Right forelimb (tissue), 1 donor: ENCODE measurements at places on chromosomes 12 and 14.
A peak's percentile ranks its signal among the peaks of the same experiment; 100 is the strongest.

GRCh38 chr12:131137009-131137835, 183.5 kb downstream of the ADGRD1 start:
- peak; percentile 38 for DNase-seq

DNA sequence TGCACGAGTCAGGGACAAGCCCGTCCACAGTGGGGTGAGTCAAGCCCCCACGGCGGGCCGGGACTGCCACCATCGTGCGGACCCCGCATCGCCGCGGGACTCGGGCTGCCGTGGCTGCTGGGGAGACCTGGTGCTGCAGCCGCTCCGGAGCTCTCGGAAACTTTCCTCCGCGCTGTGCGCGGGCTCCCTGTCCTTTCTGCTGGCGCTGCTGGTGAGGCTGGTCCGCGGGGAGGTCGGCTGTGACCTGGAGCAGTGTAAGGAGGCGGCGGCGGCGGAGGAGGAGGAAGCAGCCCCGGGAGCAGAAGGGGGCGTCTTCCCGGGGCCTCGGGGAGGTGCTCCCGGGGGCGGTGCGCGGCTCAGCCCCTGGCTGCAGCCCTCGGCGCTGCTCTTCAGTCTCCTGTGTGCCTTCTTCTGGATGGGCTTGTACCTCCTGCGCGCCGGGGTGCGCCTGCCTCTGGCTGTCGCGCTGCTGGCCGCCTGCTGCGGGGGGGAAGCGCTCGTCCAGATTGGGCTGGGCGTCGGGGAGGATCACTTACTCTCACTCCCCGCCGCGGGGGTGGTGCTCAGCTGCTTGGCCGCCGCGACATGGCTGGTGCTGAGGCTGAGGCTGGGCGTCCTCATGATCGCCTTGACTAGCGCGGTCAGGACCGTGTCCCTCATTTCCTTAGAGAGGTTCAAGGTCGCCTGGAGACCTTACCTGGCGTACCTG, 1.1 kb downstream of the PDE3A start:
- peak; percentile 84 for DNase-seq

GRCh38 chr14:44030831-44031383, 476.2 kb downstream of the FSCB start:
- DNase-seq: no peak

DNA sequence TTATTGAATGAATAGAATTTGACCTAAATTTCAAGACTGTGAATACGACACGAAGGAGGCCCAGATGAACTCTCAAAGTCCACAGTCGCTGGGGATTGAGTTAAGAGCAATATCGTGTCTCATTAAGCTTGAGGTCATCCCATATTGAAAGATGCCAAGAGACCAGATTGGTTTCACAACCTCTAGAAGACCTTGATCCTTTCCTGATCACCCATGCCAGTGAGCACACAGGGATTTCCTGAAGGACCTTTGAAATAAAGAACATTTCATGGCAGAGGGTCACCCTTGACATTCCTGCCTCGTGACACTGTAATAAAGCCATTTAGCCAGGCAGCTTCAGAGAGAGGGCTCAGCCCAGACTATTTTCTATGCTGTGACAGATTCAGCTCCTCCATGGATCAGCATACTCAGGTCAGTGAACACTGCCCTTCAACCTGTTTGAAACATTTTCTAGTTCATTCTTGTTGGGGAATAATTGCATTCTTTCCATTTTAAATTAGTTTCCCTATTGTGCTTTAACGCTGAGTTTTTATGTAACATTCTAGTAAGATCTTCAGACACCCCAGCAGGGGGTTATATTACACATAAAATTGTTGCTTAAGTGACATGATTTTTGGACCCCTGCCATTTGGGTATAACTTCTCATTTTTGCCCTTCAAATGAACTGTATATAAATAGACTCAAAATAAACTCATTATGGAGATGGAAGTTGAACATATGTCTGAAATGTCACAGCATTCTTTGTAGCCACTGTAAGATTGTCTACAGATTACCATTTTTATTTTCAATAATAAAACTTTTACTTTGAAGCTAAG, 213.2 kb downstream of the C12orf50 start:
- DNase-seq: no peak

DNA sequence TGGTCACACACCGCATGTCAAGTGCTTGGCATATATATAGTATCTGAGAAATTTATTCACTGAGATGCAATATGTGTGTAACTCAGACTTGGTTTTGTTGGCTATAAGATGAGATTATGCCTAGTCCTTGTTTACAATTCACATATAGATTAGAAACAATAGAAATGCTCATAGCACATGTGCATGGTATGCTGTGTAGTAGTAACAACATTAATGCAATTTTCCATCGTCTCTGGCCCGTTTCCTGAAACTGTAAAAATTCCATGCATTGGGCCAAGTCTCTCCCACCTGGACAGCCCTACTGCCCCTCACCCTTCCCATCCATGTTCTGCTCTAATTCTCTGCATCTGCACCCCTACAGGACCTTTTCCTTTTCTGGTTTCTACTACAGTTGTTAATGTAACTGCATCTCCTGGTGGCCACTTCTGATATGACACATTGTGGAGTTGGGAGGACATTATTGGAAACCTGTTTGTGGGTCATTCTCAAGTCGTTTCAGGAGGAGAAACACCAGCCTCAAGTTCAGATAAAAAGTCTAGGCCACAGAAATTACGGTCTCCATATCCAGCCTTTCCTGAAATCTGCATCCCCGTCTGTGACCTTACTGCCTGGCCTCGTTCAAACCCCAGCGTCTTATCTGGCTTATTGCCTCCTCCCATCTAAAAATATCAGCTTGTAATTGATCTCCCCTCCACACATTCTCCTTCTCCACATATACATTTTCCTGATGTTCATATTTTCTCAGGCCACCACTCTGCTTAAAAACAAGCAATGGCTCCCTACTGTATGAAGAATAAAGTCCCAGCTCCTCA, 37.5 kb downstream of the EMP1 start:
- DNase-seq: peak; percentile 56

DNA sequence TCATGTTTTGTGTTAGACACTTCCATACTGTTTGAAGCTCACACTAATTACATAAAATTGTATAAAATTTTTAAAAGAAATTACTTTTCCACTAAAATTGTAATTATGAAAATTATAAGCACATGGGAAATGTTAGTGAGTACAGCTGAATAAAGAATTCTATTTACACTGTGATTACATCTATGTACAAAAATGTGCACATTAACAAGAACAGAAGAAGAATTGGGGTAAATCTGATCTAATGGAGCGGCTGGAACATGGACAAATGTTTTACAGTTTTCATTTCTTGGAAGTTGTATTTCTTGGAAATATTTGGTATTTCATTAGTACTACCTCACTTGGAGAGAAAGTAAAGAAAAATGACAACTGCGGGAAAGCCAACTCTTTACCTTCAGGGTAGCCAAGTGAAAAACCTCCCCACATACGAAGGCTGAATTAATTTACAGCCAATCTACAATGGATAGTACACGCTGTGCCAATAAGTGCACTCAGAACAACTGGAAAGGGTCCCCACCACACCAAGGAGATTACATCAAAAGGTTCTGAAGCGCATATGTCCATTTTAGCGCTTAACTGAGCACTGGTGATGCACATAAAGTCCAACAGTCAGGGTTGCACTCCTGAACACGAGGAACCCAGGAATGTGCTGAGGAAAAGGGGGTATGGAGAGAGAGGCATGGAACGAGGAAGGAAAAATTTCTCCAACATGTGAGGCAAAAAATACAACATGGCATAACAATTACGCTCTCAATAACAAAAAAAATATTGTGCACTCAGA, 17.5 kb downstream of the MED13L start:
- DNase-seq: no peak

- no peak for DNase-seq
These were observed 72.1 kb upstream of the ST8SIA1 start for GRCh38 chr12:22406627-22407026.

DNA sequence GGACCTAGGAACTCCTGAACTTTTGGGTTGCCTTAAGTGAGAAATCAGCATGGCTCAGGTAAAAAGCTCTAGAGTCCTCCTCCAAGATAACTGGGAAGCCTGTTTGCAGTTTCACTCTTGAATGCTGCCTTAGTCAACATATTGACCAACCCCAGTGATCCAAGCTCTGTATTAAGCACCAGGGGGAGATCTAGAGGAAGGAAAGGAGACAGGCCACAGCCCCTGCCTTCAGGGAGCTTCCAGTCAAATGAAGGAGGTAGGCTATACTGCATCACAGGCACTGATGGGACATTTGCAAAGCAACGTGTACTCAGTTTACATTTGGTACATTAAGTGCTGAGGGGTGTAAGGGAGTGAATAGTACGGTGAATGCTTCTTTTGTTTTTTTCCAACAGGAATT, 1.2 kb upstream of the CSAD start:
- no peak for DNase-seq

- no peak for DNase-seq
These were observed 5.5 kb downstream of the ADCY6 start for GRCh38 chr12:48783432-48783831.

- DNase-seq: no peak
These were observed 33.4 kb downstream of the VCPKMT start for GRCh38 chr14:50082784-50083466.

DNA sequence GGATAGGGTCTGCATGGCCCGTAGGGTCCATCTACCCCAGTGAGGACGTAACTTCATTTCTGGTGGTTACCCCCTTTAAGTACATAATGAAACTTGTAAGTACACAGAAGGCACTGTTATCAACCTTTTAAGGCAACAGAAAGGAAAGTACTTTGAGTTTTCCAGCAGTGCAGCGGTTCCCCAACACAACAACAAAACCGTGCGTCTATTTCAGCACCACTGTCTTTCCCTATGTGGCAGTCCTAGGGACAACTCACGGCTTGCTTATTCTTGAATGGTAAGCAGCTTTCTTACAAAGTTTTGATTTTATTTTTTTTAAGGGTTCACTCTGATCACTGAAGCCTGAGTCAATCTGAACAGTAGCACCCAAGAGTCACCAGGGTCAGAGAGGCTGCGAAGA, 46.3 kb downstream of the FOXN3 start:
- DNase-seq: no peak

- no peak for DNase-seq
These were observed 117.7 kb downstream of the PRKCH start for GRCh38 chr14:61438860-61439765.

GRCh38 chr14:104572024-104572626, 7.4 kb upstream of the C14orf180 start:
- DNase-seq: no peak

- no peak for DNase-seq
These were observed 3.9 kb upstream of the ATN1 start for GRCh38 chr12:6923851-6924250.

DNA sequence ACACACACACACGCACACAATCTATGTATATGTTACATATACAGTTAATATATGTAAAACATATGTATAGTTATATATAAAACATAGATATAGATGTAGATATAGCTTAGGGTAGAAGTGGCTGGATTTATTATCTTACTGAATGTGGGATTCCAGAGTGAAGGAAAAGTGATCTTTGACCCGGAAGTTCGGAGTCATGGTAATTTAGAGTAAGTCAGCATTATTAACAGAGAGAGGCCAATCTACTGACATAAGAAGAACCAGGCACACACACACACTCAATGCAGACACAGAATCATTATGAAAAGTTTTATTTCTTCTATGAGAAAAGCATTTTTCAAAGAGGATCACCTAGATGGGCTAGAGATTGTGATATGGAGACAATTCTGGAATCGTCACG, 384.2 kb upstream of the NOVA1 start:
- DNase-seq: no peak

GRCh38 chr12:118747771-118748170, 233.6 kb upstream of the SRRM4 start:
- DNase-seq: no peak

- no peak for DNase-seq
These were observed 420.3 kb upstream of the PRICKLE1 start for GRCh38 chr12:43009846-43010240.

DNA sequence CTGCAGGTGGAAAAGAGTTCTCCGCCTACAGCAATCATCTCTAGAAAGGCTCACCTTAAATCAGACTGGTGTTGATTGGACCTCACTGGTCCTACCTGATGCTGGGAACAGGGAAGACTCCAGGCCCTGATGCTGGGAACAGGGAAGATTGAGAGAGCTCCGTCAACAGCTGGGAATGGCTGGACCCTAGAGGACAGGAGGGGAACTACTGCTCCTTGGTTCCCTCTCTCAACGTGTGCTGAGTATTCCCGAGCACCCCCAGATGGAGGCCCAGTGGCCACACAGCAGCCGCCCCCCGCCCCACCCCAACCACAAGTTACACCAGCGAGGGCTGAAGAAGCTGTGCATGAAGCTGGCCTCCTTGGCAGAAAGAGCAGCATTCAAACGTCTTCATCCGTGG, 240.3 kb downstream of the SLC15A4 start:
- DNase-seq: no peak

GRCh38 chr12:58450868-58451482, 469.3 kb downstream of the LRIG3 start:
- DNase-seq: no peak

GRCh38 chr12:48779869-48780268, 9.0 kb downstream of the ADCY6 start:
- DNase-seq: no peak

DNA sequence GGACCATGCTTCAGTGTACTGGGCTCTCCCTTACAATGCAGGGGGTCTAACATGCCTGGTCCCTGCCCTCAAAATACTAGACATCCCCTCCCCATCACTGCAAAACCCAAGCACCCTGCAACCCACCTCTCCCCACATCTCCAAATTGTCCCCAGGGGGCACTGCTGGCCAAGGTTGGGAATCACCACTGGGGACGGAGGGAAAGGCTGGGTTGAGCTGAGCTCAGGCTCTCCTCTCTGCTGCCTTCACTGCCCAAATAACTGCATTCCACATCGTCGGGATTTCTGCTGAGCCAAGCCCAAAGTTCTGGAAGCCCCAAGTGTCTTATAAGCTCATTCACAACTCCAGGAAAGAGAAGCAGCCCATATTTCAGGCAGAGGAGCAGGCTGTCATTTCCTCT, 69.6 kb downstream of the NT5DC3 start:
- no peak for DNase-seq

- no peak for DNase-seq
These were observed 70.2 kb upstream of the TBX5 start for GRCh38 chr12:114476159-114476558.

DNA sequence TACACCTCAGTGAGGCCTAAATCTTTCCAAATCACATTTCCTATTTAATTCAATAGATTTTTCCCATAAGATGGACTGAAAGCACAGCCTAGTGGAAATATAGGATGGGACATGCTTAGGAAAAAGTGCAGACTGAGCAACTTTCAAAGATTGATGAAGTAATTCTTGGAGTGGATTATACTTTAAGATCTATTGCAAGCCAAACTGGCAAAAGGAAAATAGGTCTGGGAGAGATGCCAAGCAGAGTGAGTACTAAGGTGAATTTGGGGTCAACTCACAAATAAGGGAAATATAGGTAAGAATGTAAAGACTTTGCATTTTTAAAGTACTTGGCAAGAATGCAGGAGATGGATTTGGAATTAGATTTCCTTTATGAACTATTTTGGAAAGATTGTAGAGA, 170.2 kb upstream of the FOXG1 start:
- peak; percentile 47 for DNase-seq

DNA sequence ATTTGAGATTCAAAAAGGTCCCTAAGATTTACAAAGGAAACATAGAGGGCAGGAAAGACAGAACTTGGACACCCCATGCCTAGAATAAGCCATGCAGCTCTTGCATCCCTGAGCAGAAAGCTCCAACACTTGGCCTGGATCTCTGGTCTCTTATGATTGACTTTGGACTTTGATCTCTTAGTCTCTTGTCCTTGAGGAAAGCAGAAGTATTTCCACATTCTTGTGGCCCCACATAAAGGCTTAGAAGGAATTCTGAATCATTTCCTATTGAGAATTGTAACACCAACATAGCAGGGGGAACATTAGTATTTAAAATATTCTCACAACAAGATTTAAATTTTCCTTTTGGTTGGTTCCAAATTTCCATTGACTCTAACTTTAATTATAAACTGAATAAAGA, 283.7 kb upstream of the PRKD1 start:
- no peak for DNase-seq

GRCh38 chr12:131536337-131536736, 174.6 kb upstream of the SFSWAP start:
- DNase-seq: no peak
